ENCODE measurements at places on chromosomes 4 and X.

GRCh38 chr4:6258741-6259140 is 10.9 kb upstream of the WFS1 start:
- no peak for DNase-seq

DNA sequence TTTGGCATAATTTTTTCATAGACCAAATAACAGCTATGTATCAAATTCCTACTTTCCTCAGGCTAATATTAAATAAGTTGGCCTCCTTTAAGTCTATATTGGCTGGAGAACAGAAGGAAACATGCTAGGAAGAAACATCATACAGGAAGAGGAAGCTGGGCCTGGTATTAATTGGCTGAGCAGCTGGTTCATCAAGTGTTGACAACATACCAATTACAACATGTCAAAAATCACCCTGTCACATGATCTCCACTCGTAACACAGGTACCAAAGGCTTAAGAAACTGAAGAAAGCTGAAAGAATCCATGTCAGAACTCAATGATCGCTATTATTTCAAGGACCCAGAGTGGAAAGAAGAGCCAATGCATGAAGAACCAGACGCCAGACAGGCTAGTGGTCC is 10.5 kb downstream of the WDFY3 start:
- DNase-seq: no peak

GRCh38 chrX:24020306-24020876 is 6.6 kb downstream of the KLHL15 start:
- no peak for DNase-seq

GRCh38 chr4:137065311-137065710 is 467.0 kb downstream of the PCDH18 start:
- no peak for DNase-seq

DNA sequence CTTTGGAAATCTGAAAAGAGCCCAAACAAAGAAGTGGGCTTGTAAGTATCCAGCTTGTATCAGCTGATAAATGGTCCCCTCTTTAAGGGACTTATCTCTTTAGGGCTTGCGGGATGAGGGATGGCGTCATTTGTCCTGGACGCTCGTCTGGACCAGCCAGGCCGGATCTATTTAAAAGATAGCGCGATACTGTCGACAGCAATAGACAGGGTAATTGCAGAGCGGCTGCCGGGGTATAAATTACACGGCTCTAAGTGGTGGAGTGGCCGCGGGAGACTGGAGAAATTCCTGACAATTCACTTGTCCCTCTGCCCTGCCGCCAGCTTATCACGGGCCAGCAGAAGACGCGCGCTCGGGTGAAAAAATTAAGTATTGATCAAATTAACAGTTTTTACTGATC is 90.7 kb downstream of the FAM53A start:
- DNase-seq: no peak

GRCh38 chr4:40984051-40984450 is 230.3 kb downstream of the APBB2 start:
- DNase-seq: no peak

All from stimulated activated CD8-positive, alpha-beta memory T cell treated with anti-CD3 and anti-CD28 coated beads, Interleukin-7, amount 100 ng/mL, for 48 hours (primary cell).